ENCODE measurements at places on chromosomes 4 and X.

DNA sequence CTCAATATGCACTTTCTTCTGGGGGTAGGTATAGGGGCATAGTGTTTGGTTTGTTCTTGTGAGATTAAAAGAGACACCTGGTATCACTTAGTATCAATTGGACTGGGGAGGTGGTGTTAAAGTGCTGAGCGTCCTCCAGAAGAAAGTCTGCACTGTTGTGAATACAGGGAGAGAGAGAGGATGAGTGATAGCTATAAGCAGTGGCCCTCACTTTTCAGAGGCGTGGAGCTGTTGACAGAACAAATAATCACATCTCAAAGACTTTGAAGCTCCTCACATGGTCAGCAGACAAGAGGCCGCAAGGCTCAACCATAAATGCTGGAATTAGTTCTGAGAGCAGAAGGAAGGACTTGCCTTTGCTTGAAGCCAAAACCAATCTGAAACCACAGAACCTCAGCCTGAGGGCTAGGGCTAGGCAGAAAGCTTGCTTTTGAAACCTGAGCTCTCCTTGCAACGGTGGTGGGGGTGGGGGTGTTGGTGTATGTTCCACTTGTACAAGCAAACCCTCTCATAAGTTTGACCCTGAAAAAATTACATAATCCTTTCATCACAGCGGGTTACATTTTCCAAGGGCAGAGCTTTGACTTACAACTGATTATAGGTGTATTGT, 123.2 kb upstream of the SCML1 start:
- no peak for DNase-seq

GRCh38 chrX:124346877-124347241, 496 bp downstream of the SH2D1A start:
- DNase-seq, result no peak

GRCh38 chr4:124866301-124866700, 153.8 kb upstream of the ANKRD50 start:
- no peak for DNase-seq

- DNase-seq, result no peak
Observed at GRCh38 chr4:67883458-67883857, 344 bp downstream of the TMPRSS11D start.

DNA sequence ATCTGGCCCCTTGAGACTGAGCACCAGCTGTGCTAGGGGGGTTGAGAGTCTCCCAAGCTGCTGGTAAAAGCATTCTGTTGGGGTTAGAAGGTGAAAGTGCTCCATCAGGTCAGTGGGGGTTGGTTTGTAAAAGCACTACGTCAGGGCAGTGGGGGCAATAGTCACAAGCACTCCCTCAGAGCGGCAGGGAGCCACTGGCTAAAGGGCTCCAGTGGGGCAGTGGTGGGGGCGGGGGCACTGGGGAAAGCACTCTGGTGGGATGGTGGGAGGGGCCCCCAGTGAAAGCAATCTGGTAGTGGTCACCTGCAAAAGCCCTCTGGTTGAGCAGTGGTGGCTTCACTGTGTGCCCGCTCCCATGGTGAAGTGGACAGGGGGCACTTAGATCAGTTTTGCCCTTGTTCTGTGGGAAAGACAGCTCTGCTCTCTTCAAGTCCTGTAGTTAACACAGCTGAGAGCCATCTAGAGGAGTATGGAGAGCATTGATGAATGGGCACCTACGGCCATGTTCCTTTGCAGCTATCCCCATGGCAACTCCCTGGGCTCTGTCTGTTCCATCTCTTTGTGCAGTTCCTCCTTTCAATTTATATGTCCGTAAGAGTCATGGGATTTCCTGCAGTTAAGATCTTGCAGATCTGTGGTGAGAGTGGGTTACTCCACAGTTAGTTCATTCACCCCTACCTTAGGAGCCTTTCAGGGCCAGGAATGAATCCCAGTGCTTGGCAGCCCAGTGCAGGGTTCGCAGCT, 106.4 kb downstream of the SH3BGRL start:
- no peak for DNase-seq

DNA sequence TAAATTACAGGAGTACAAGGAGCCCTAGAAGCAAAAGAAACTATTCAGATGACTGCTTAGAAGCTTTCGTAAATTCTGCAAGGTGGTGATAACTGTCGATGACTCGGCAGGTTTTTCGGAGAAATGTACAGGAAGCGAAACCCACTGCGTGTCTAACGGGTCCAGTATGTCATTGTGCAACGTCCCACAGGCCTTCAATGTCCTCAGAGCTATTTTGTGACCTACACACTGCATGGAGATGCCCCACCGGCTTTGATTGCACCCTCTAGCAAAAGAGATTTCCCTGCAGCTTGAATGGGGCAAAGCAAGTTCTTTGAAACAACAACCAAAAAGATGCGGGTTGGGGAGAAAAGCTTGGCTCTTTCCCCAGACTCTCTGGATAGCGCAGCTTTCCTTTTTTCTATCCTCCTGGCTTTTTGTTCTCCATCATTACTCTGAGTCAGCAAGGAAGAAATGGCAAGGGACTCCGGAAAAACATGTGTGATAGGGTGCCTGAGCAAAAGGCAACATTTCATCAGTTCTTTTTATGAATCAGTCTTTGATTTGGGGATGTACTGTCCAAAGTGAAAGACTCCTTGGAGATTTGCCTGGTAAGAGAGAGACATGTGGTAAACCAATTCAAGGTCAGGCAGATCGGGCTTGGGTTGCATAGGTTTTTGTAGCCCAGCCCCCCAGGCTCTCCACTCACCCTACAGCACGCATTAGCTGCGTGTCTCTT, 112.0 kb upstream of the TBL1X start:
- no peak for DNase-seq

GRCh38 chr4:151540728-151541388, 131.9 kb downstream of the FHIP1A start:
- no peak for DNase-seq

GRCh38 chrX:7132335-7133049, 15.0 kb upstream of the STS start:
- no peak for DNase-seq

- no peak for DNase-seq
Observed at GRCh38 chr4:31130930-31131329, 410.8 kb downstream of the PCDH7 start.

DNA sequence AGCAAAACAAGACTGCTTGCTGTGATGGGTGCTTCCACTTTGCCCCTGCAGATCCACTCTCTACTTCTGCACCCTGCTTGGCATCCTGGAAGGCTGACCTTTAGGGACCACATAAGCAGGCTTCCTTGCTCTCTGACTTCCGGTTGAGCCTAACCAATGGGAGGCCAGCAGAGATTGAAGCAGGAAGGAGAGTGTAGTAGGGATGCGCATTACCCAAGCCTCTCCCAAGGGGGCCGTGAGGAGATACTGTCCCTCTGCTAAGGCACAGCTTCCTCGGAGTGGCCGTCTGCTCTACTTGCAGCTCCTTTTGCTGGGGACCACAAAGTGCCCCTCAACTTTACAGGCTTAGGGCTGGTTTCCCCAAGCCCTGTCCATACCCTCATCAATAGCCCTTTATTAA, 624.3 kb upstream of the TENM3 start:
- DNase-seq, result no peak

GRCh38 chrX:117610806-117611205, 505.8 kb downstream of the KLHL13 start:
- DNase-seq, result no peak

GRCh38 chr4:5220028-5220427, 168.7 kb downstream of the STK32B start:
- no peak for DNase-seq

- DNase-seq, result no peak
Observed at GRCh38 chr4:55143858-55144257, 18.5 kb upstream of the KDR start.

DNA sequence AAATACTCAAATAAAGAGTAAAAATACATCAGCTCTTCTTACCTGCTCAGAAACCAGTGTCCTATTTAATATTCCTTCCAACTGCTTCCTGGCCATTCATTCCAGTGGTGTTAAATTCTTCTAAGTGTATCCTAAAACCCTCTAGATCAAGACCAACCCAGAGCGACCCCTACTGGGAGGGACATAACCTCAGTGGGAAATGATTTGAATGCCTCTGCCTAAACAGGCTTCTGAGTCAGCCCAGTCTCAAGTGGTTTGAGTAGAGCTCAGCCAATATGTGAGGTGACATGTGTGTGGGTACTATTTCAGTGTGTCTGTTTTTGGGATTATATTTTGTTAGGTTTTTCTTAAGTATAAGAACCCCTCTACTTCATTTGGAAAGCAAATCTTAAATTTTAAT, 133.6 kb upstream of the ARHGEF9 start:
- no peak for DNase-seq

Data from activated CD8-positive, alpha-beta memory T cell treated with anti-CD3 and anti-CD28 coated beads for 1 hour (primary cell).